ENCODE measurements at places on chromosomes 2 and 18.

DNA sequence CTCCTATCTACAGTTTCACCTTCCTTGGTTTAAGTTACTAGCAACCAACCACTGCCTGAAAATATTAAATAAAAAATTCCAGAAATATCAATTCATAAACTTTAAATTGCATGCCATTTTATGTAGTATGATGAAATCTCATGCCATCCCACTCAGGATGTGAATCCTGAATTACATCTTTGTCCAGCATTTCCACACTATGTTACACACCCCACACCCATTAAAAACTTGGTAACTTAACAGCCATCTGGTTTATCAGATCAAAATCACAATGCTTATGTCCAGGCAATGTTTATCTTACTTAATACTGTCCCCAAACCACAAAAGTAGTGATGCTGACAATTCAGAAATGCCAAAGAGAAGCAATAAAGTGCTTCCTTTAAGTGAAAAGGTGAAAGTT lies 21.6 kb downstream of the CUL3 start:
- no peak for DNase-seq

DNA sequence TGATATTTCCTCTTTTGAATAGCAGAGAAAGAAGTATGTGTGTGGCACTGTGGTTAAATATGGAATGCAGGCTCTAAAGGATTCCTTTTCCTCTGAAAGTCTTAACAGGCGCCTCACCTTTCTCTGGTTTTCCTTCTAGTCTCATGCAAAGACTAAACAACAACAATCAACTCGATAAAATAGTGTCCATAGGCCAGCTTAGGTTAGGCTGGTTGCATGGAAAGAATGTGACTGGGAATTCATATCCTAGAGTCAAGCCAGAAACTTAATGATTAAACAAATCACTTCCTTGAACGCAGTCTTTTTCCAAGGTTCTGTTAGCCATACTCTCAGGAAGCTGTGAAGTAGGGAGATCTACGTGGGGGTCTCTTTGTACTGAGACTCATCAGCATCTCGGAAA lies 800.8 kb upstream of the ID2 start:
- DNase-seq: no peak

DNA sequence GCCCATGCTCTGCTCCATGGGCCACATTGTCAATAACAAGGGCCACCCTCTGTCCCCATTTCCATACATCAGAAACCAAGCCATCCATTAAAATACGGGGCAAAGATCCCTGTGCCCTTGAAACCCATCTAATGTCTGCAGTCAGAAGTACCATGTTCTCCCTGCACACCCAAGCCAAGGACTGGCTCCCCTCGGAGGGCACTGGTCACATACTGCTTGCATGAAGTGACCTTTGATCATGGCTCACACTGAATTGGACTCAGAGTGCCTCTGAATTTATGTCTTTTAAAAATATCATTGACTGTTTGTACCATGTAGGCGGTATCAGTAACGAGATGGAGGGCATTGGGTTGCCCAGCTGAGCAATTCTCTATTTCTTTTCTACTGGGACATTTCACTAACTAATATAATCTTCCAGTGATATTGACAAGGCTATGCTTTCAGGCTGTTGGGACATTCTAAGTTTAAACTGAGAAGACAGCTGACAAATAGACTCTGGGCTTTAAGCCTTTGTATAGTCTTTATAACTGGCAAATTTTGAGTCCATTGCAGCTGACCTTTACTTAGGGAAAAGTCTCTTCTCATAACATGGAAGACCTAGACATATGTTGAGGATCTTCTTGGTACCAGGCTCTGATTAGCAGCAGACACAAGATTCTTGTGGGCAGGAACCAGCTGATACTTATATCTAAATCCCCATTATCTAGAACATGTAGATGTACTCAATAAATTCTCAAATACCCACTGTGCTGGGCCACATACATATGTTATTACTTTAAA lies 214.3 kb downstream of the MYCN start:
- no peak for DNase-seq

GRCh38 chr18:23377669-23378301 lies 75.3 kb upstream of the RIOK3 start:
- no peak for DNase-seq

All from hippocampal formation (tissue), 2 donors.